GM06990 (cell line): ENCODE measurements at places on chromosomes 3 and 15.

GRCh38 chr3:54168451-54168850 lies 46.1 kb downstream of the CACNA2D3 start:
- no peak for DNase-seq

GRCh38 chr15:70770863-70771262 lies 7.5 kb upstream of the UACA start:
- DNase-seq: no peak

DNA sequence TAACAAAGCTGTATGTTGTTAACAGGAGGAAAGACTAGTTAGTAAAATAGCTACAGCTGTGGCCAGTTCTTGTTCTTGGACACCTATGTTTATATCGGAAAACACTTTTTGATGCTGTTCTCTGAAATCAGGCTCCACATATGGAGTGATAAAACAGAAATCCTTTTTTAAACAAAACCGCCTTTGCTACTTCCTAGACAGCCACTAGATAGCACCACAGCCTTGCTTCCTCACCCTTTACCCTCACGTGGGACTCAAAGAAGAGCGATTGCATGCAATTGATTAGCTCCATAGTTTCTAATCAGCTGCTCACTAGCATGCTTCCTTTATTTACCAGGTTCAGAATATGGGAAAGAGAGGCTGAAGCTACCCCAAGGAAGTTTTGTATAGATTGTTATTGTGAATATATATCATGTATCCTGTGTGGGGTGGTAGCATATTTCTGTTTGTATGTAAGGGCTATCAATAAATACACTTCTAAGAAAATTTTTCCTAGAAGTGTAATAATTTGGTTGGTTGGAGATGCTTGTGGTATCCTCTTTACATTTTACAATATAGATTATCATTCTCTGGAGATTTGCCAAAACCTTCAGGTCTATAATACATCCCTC lies 4.3 kb upstream of the MTFMT start:
- DNase-seq: no peak

DNA sequence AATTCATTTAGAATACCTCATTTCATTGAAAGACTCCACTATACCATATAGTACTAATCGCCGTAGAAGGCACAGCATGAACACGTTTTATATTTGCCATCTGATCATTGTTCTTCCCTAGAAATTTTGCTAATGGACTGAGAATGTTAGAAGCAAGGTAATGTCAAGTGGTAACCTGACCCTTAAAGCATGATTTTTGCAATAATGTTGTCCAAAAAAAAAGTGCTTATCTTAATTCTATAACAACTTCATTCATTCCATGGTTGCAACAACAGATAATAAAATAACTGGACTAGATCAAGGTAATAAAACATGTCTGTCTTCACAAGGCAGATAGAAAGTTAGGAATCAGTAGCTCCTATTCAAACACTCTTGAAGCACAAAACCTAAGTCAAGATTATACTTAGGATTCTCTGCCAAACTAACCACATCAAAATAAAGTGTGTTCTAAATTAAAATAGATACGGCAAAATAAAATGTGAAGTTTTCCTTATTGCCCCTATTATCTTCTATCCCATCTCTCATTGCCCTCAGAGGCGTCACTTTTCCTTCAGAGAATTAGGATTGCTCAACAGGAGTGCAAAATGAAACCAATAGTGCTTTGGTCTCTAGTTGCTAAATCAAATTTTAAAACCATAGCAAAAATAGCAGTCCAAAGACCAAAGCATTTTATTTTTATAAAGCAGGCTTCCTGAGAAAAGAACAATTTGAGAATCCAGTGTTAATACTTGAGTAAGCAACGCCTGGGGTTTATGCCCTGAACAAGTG lies 317.4 kb upstream of the UBE2E2 start:
- no peak for DNase-seq

- no peak for DNase-seq
These were observed 762.3 kb upstream of the ARPP21 start for GRCh38 chr3:34876997-34877396.

DNA sequence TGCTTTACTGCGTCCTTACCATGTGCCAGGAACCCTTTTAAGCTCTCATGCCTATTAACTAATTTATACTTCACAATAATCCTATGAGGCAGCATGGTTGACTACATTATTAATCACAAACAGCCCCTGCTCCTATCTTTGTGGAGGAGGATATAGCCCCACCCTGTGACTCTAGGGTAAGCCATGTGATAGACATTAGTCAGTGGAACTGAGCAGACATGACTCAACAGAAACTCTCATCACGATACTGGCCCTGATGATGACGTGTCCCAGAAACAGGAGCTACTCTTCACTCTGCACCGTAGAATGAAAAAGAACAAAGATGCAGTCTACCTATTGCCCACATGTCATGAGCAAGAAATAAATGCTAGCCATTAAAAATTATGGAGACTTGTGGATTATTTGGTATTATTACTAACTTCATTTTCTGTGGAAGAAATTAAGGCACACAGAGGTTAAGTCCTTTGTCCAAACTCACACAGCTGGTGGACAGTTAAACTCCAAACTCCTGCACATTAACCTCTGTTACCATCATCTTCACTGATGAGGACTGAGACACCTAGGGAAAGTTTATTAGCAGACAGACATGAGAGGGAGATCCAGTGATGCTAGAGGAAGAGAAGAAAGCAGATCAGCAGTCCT lies 51.2 kb downstream of the CFAP20DC start:
- DNase-seq: no peak

DNA sequence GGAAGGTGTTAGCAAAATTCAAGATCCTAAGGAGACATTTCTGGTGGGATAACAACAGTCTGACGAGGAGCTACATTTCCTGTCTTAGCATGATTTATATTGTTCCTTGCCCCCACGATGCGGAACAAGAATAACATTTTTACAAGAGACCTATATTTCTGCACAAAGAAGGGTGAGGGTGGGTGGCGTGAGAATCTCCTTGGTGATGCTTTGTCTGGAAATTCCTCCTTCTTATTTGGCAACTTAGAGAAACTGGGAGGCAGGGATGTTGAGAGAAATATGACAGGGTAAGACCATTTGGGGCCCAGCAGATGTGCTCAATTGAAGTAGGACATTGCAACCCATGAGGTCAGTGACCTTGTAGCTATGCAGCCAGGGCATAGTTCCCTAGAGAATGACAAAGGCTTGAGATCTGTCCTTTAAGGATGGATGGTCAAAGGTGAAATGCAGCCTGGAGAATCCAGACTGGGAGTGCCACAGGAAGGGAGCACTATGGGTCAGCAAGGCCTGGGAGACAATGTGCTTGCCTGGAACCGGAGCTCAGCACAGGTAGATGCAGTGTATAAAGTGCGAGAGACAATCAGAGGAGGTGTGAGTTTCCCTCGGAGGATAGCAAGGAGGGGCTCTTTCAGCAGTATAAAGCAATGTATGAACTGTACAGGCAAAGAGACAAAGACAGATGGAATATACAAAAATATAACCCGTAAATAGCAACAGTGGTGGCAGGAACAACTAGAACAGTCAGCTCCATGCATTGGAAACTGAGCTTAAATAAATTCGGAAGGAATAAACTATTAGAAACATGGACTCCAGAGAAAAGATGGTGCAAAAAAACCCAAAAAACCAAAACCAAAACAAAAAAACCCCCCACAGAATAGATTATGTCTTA lies 317.6 kb upstream of the TBL1XR1 start:
- no peak for DNase-seq

DNA sequence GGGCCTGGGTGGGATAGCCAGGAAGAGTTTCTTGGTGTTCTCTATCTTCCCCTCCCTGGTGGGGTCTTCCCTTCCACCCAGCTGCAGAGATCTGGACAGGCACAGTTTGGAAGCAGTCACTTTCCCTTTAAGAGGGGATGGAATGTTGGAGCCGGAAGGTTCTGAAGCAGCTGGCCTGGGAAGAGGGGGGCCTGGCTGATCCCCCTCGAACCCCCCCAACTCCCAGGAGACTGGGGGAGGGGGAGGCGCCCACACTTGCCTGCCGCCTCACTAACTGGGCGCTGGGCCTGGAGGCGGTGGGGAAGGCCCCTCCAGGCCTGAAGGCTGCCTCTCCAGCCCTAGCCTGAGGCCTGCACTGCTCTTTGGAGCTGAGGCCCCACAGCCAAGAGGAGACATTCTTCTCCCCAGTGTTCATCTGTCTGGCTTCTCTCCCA lies 1.4 kb downstream of the DVL3 start:
- DNase-seq: no peak

DNA sequence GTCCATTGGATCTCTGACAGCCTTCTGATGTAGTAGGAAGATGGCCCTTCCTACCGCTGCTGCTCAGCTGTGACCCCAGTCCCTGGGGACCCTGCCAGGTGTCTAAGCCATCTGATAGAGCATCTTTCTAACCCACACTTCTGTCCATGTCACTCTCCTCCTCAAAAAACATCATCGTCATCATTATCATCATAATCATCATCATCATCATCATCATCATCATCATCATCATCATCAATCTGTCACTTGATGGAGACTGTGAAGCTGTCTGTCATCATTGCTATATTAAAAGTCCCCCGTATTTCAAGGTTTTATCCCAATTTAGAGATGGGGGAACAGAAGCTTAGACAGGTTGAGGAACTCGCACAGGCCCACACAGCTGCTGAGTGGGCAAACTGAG lies 75.1 kb upstream of the SLC6A11 start:
- no peak for DNase-seq
